NCI-H524 treated with DMSO at 0.1 percent for 48 hours (cell line): ENCODE measurements at places on chromosomes 2 and 18.

GRCh38 chr2:197273485-197273884 is 37.1 kb downstream of the ANKRD44 start:
- DNase-seq: peak; percentile 85

GRCh38 chr2:82599021-82599420 is 1860.1 kb downstream of the SUCLG1 start:
- no peak for DNase-seq

DNA sequence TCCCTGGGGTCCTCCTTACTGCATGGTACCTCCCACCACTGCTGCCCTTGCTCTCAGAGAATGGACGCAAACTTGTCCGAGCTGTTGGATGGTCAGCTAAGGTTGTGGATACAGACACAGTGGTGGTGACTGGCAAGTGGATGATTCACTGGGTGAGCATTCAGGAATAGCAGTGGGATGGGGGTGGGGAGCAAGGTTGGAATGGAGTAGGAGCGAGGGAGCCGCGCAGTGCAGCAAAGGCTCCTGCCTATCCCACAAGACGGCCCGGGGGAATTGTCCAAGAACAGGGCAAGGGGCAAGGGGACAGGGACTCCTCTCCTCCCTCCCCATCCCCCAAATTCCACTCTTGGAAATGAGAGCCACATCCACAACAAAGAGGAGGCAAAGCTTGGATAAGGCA is 102.2 kb downstream of the PIEZO2 start:
- DNase-seq: no peak

DNA sequence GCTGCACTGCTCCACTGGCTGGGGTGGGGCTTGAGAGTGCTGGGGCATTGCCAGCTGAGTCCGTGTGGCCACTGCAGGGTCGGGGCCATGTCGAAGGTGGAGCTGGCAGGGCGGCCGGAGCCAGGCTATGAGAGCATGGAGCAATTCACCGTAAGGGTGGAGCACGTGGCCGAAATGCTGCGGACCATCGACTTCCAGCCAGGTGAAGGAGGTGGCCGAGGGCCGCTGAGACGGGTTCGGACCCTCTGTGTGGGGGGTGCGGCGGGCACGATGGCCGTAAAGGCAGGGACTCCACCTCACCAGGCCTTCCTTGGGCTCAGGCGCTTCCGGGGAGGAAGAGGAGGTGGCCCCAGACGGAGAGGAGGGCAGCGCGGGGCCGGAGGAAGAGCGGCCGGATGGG is 2.1 kb downstream of the UCN start:
- no peak for DNase-seq

- peak; percentile 28 for DNase-seq
Measured at GRCh38 chr2:136247204-136247950, 129.4 kb upstream of the CXCR4 start.

- DNase-seq: no peak
Measured at GRCh38 chr2:192215096-192215877, 20.6 kb upstream of the TMEFF2 start.

GRCh38 chr2:159617646-159618045 is 1.3 kb upstream of the BAZ2B start:
- DNase-seq: peak; percentile 49

- DNase-seq: no peak
Measured at GRCh38 chr2:119260646-119261492, 37.2 kb downstream of the STEAP3 start.

- no peak for DNase-seq
Measured at GRCh38 chr2:202269585-202269984, 4.0 kb downstream of the NOP58 start.

- peak; percentile 26 for DNase-seq
Measured at GRCh38 chr2:174840436-174840835, 76.2 kb upstream of the CHRNA1 start.

DNA sequence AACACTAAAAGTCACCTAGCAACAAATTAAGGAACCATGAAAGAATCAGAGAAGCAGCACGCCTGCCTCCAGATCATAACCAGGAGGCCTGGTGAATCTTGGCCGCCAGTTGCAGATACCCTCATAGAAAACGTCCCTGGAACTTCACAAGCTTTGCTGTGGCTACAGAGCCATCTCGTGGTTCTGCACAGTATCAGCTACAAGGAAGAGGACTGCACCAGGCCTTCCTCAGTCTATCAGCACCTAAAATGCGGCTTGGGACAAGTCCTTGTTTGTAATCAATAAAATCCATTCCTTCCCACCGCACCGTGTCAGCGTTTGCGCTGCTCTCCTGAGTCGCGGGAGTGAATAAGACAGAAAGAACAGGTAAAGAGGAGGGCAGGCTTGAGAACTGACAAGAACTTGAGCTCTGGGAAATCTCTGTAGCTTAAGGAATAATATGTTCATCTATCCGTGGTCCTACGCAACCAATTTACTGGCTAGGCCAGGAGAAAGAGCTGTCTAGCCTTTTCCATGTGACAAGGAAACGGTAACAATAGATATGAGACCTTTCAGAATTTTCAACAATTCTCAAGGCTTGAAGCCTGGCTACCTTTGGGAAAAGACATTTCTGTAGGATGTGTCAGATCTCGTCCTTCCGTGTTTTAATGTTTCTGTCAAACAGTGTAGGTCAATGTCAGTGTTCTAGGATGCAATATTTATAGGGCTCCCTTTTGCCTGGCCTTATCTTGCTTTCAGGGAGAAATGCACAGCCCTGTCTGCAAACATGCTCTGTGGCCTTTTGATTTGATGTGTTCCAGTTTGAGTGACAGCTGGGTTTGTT is 128.5 kb upstream of the RAB12 start:
- no peak for DNase-seq

GRCh38 chr2:7191932-7192331 is 274.7 kb downstream of the RNF144A start:
- peak; percentile 15 for DNase-seq

DNA sequence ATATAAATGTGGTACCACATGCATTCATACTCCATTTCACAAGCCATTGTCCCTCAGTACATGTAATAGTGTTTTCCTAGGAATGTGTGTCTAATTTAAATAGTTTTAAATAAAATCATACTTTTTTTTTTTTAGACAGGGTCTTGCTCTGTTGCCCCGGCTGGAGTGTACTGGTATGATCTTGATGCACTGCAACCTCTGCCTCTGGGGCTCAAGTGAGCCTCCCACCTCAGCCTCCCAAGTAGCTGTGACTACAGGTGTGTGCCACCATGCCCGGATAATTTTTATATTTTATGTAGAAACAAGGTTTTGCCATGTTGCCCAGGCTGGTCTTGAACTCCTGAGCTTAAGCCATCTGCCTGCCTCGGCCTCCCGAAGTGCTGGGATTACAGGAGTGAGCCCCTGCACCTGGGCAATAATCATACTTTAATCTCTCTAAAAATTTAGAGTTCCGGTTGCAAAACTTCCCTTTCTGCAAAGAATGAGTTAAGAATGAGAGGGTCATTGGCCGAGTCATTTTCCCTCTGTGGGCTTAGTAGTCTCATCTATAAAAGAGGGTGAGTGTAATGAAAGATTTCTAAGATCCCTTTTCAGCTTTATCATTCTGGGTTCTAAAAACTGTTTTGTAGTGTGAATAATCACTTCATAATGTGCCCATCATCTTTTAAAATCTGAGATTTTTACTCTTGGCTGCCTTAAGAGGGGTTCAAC is 116.0 kb upstream of the PELI1 start:
- no peak for DNase-seq

- no peak for DNase-seq
Measured at GRCh38 chr18:25080211-25080610, 271.8 kb downstream of the ZNF521 start.

DNA sequence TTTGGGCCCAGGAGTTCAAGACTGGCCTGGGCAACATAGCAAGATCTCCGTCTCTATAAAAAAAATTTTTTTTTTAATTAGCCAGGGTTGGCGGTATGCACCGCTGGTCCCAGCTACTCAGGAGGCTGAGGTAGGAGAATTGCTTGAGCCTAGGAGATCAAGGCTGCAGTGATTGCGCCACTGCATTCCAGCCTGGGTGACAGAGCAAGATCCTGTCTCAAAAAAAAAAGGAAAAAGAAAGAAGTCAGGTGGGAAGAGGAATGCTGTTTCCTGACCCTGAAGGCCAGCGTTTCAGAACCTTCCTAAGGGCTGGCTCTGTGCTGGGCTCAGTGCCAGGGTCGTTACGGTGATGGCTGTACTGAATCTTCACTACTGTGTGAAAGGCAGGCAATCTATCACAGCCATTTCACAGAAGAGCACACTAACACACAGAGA is 35.0 kb upstream of the AGAP1 start:
- no peak for DNase-seq

GRCh38 chr18:42778445-42779042 is 336.9 kb downstream of the RIT2 start:
- no peak for DNase-seq

DNA sequence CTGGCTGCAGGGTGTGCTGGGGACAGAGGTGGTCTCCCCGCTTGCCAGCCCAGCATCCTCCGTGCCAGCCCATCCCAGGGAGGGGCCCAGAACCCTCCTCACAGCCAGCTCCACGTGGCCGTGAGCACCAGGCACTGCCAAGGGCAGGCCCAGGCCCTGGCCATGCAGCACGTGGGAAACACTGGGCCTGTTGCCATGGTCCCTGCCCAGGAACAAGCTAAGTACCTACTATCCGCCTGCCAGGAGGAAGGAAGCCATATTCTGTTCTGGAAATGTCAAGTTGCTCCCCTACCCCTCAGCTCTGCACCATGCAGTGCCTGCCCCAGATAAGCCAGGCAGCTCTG is 250.6 kb downstream of the CYP26B1 start:
- DNase-seq: no peak

GRCh38 chr2:109352056-109352897 is 223.3 kb downstream of the SH3RF3 start:
- no peak for DNase-seq

- DNase-seq: no peak
Measured at GRCh38 chr2:215861607-215862350, 151.6 kb downstream of the MREG start.

- no peak for DNase-seq
Measured at GRCh38 chr2:100365434-100365833, 43.1 kb upstream of the LONRF2 start.

- DNase-seq: no peak
Measured at GRCh38 chr2:21044694-21045371, 960 bp upstream of the APOB start.

GRCh38 chr2:201196003-201196402 is 13.1 kb downstream of the CASP10 start:
- no peak for DNase-seq

DNA sequence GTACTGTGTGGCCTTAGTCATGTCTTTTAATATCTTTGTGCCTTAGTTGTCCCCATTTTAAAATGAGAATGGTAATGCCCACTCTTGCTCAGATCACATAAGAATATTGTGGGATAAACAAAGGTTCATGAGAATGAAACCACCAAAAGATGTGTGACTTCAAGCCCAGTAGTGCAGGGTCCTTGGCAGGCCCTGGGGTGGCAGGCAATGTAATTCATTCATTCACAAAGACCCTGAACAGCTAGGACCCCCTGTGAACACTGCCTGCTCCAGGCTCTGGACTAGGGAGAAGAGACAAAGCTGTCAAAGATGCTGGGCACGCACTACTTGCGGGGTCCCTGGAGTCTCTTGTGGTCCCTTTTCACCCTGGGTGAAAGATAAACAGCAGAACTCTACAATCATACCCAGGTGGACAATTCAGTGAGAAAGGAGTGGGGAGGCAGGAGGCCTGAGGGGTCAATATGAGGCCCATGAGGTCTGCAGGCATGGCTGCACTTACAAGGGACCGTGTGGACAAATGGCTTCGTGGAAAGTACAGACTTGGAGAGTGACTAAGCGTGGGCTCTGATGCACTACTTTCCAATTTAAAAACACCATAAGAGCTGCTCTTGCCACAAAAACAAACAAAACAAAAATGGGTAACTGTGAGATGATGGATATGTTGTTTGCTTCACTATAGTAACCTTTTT is 136.1 kb downstream of the SMAD7 start:
- DNase-seq: no peak

DNA sequence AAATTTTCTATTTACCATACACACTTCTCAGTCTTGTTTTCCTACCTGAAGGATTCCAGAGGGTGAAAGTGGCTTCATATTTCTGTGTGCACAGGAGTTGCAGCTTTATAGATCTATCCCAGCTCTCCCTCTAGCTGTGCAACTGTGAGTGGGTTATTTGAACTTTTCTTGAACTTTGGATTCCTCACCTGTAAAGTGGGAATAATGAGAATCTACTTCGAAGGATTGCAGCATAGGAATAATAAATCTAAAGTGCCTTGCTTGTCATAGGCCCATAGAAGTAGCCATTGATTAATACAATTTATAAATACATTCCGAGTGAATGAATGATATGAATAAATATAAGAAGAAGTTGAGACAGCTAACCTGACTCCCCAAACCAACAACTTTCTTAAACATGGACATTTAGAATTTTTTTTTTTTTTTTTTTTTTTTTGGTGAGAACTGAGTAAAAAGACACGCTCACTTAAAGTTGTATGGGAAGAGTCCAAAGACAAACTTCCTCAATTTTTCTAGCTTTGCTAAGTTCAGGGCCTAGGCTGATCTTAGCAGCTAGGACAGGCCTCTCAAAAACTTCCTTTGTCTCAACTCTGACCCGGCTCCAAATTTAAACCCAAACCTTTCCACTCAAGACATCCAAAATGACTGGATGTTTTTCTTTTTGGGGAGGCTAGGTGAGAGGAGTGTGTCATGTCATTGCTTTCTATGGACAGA is 203.3 kb upstream of the FBXO11 start:
- no peak for DNase-seq

DNA sequence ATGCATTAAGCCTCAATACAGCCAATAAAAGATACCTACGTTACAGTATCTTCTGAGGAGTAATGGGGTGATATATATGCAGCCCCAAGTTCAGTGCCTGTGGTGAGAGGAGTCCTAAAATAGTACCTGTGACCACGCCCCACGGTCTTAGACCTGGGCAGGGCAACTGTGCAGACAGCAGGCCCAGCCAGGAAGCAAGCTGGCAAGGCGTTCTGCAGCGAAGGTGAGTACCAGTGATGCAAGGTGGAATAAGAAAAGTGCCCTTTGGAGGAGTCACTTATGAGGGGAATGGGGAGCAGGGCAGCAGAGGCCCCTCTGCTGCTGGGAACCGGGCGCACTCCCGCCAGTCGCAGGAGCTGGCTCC is 12.7 kb upstream of the MAP3K2 start:
- no peak for DNase-seq

- no peak for DNase-seq
Measured at GRCh38 chr2:216888081-216888480, 28.2 kb upstream of the TNP1 start.

DNA sequence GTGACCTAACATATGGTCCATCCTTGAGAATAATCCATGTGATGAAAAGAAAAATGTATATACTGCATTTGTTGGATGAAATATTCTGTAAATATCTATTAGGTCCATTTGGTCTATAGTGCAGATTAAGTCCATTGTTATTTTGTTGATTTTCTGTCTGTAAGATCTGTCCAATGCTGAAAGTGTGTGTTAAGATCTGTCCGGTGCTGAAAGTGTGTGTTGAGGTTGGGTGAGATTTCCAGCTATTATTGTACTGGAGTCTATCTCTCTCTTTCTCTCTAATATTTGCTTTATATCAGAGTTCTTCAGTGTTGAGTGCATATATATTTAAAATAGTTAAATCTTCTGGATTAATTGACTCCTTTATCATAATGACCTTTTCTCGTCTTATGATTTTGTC is 828.8 kb upstream of the CRIM1 start:
- no peak for DNase-seq
